Caco-2 (cell line): ENCODE measurements at places on chromosomes 11 and 22.

DNA sequence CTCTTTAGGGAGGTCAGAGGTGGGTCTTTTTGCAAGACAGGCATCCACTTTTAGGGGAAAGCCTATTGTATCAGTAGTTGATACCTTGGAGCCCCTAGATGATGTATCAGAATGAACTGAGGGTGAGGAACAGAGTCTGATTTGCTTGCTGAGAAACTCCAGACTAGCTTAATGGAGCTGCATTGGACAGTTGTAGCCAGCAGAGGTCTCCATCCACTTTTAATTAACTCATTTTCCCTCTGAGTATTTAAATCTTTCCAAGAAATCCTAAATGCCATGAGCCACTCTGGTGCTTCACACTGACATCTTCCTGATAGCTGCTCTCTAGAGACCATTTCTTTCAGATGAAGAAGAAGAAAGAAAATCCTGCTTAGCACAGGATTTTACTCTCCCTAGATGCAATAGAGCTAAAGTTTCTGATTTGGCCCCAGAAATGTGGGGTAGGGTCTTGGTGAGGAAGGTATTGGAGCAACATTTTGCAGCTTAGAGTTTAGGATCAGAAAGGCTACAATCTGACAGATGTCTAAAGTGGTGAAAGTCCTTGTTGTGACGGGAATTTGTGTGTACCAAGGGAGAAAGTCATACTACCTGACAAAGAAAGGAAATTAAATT is 38.0 kb downstream of the EXT2 start:
- DNase-seq, result no peak

DNA sequence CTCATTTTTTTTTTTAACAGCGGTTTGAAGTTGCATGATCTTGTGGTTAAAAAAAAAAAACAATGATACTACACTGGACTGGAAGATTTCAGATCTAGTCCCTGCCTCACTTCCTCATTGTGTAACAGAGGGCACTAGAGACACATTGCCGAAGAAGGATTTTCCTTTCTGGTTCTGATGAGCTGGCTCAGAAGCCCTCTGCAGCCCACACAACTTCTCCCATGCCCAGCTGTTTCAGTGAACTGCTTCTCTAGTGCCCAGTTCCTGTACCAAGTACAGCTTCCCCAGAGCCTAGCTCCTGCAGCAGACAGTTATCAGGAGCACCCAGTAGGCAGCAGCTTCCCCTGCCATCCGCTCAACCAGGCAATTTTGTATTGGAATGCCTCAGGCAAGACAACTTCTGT is 29.5 kb upstream of the ANO5 start:
- DNase-seq, result no peak

DNA sequence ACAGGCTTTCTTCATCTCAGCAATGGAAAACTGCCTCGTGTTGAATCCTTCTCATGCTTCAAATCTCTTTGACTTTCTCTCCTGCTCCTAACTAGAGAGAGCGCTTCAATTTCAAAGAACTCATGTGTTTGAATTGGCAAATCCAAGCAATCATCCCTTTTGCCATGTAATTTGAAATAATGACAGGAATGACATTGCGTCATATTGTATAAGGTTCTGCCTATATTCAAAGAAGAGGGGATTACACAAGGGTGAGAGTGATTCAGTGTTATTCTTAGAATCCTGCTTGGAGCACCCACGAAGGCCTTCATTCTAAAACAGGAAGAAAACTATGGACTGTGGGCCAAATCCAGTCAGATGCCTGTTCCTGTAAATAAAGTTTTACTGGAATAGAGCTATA is 720.6 kb downstream of the JRKL start:
- DNase-seq, result no peak

DNA sequence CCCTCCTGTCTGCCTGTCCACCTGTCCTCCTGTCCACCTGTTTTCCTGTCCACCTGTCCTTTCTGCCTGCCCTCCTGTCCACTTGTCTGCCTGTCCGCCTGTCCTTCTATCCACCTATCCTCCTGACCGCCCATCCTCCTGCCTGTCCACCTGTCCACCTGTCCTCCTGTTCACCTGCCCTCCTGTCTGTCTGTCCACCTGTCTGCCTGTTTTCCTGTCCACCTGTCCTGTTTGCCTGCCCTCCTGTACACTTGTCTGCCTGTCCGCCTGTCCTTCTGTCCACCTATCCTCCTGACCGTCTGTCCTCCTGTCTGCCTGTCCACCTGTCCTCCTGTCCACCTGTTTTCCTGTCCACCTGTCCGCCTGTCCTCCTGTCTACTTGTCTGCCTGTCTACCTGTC is 682.8 kb downstream of the TBC1D22A start:
- DNase-seq, result no peak

DNA sequence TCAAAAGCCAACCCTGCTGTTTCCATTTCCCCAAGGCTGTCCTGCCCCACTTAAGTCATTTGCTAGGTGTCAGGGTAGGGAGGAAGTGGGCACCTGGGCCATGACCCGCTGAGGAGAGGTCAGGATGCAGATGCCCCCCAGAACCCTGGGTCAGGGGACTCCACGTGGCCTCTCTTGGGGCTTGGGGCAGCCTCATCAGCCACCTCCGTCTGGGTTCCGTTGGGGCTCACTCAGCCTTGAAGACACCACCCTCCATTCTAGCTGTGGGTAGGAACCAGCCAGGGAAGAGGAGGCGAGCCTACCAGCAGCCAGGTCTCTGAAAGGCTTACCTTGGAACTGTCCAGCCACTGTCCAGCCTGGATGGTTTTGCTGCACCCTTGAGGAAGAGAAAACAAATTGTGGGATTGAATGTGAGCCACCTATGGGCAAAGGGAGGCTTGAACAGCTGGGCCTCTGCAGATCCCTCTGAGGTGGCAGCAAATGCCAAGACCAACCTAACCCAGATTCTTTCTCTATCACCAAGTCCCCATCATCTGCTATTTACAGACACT is 2.5 kb downstream of the APOL4 start:
- DNase-seq, result no peak

- DNase-seq, result no peak
Measured at GRCh38 chr22:27404441-27404840, 397.1 kb downstream of the MN1 start.

GRCh38 chr11:126461996-126462395 is 106.5 kb downstream of the ST3GAL4 start:
- no peak for DNase-seq

DNA sequence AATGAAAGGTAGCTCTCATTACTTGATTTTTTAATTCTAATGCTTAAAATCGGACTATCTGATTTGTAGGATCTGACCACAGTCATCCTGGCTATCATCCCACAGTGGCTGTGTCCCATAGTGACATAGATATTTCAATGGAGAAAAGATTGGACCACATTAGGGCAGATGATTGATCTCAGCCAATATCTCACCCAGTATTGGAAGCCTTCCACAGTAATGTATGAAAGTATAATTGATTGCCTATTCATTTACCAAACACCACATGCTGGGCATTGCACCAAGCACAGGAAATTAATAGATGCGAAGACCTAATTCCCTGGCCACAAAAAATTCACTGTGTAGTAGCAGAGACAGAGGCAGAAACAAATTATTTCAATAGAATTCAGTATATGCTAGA is 37.6 kb downstream of the FZD4 start:
- no peak for DNase-seq

DNA sequence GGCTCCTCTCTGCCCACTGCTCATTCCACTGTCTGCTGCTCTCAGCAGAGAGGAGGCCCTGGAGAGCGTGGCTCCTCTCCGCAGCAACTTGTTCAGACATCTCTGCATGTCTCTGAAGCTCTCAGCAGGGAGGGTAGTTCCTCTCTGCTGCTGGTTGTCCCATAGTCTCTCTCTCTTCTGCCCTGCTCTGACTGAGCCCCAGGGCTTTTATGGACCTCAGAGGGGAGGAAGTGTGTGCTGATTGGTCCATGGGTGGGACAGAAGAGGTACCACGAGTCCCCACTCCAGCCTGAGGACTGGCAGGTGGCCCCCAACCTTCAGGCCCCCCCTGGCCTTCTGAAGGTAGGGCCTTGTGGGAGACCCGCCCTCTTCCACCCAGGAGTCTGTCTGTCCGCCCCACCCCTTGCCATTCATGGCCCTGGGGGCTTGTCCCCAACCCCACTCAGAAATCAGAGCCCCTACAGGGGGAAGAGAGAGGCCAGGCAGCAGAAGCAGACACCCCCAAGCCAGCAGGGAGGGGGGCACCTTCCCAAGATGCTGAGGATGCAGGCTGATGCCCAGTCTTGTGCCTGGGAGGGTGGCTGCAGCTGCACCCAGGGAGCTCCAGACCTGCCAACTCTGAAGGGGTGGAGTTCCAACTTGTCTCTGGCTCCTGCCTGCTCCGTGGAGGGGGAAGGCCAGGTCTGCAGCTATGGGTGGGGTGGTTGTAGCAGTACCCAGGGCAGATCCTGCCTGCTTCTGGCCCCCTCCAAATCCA is 35.1 kb downstream of the C11orf91 start:
- no peak for DNase-seq

- no peak for DNase-seq
Measured at GRCh38 chr22:32661296-32661695, 140.2 kb upstream of the TIMP3 start.

- no peak for DNase-seq
Measured at GRCh38 chr22:30016596-30016995, 63.7 kb upstream of the HORMAD2 start.
